ENCODE measurements at places on chromosomes 2 and 18.

DNA sequence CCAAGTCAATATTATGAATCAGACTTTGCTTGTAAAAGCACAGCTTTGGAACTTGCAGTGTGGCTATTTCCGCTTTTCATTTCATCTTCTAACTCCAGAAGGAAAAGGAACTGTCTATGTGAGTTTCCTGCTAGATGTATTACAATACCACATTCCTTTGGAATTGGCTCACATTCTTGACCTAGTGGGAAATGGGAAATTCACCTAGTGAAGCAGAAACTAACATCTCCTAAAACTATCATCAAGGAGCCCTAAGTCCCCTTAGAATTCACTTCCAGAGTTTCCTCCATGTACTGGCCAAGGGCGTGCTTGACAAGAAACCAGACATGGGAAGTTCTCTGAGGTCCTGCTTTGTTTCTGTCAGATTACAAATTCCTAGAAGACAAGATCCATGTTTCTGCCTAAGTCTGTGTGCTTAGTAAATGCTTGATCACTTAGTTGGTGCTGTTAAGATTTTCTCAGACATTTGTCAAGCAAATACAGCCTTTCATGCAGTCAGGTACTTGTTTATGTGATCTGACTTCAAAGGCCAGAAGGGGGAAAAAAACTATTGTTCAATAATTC is 275.7 kb upstream of the FN1 start:
- peak; percentile 79 for DNase-seq

DNA sequence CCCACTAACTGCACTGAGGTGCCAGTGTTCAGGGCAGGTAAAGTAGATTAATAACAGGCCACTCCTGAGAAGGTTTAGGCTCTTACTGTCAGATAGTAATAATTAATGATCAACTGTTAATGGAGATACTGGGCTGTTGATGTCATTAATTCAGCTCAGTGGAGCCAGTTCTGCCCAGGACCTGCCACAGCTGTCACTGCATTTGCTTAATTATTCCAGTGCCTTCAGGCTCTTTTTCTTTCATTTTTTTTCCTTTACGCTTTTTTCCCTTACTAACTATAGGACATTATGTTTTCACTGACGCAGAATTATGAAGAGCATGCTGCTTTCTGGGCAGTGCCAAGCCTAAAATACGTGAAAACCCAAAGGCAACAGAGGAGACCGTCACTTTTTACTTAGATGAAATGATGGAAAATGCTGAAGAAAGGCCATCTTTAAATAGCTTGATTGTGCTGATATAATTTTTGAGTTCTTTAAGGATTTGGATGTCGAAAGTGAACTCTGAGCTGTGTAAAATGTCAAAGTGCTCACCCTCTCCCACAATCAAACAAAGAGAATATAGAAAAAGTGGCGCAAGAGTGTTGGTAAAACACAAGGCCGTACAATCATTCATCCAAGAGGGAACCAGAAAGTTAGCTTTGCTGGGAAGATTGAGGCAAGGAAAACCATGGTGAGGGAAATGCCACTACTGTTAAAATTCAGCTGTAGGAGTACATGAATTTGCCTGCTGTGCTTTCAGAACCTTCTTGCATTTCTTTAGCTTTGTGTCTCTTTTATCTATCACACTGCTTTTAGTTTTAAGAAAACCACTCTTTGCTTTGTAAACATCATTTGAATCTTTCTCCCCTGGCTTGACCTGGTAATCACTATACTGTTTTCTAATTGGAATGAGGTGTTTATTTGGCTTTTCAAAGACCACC is 192.0 kb upstream of the ZEB2 start:
- no peak for DNase-seq

DNA sequence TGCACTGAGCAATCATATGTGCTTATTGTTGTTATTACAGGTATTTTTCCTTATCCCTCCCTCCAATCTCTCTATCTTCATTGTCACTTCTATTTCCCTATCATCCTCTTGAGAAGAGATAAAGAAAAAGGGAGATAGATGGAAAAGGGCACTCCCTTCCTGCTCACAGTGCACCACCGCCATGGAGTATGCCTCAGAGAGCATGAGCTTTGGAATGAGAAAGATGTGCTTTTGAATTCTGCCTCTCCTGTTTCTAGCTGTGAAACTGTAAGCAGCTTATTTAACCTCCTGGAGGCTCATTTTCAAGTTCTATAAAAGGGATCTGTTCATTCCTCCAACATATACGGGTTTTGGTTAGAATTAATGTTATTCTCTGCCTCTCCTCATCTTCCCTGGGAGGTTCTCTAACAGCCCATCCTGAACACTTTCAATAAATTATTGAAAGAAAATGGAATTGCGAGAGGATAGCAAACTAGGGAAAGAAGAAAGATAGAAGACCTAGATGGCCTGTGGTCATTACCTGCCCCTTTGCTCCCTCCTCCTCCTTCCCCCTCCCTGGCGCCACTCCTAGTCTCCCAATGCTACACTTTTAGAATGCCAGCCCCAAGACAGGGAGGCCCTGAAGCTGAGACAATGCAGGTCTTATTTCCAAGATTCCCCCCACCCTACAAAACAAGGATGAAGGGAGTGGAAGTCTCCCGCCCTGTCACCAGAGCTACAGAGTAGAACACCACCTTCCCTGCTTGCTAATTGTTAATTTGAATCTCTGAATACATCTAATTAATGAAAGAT is 37.8 kb downstream of the FIGN start:
- no peak for DNase-seq

GRCh38 chr2:236264256-236264655 is at the start of gene ASB18:
ASB18 (minus strand) TSS chr2:236264406; CDS start chr2:236264345, 61 bp downstream.
- DNase-seq = no peak

DNA sequence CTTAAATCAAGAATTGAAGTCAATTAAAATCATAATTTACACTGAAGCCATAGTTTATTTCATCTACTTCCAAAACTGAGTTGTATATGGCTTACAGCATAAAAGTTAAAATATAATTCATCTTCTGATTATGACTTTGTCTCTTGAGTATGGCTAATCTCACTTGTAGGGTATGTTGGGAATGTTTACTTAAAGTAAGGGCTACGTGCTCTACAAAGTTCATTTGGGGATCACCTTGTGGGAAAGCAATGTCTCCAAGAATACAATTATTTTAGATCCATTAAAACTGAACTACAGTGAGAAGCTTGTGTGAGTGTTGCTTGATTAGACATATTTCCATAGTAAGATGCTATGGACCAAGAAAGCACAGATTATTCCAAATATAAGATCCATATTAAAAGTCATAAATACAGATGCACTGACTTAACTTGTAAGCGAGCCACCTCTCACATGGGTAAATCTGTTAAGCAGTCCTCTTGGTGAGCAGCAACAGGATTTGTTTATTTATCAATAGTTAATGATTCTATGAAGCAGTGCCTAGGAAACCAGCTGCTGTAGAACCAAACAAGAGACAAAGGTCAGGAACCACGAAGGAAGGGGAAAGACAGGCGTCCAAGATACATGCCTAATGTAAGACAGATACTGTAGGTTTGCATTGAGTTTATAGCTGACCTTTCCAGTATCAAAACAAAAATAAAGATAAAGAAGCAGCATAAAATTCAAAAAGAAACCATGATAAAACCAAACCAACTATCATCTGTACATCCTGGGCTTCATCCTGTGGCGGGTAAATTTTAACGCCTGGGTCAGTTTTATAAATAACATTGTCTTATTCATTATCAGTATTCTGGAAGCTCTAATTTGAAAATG is 24.8 kb downstream of the DSG4 start:
- DNase-seq = no peak

- DNase-seq = no peak
Measured at GRCh38 chr2:83686863-83687262, 772.2 kb downstream of the SUCLG1 start.

All from glomerular endothelial cell (primary cell).